ENCODE measurements at places on chromosomes 16 and 17. TPM values are rescaled to one million over a fixed set of nuclear protein-coding genes. Genes with fewer than 3 reads are reported as not detected.

DNA sequence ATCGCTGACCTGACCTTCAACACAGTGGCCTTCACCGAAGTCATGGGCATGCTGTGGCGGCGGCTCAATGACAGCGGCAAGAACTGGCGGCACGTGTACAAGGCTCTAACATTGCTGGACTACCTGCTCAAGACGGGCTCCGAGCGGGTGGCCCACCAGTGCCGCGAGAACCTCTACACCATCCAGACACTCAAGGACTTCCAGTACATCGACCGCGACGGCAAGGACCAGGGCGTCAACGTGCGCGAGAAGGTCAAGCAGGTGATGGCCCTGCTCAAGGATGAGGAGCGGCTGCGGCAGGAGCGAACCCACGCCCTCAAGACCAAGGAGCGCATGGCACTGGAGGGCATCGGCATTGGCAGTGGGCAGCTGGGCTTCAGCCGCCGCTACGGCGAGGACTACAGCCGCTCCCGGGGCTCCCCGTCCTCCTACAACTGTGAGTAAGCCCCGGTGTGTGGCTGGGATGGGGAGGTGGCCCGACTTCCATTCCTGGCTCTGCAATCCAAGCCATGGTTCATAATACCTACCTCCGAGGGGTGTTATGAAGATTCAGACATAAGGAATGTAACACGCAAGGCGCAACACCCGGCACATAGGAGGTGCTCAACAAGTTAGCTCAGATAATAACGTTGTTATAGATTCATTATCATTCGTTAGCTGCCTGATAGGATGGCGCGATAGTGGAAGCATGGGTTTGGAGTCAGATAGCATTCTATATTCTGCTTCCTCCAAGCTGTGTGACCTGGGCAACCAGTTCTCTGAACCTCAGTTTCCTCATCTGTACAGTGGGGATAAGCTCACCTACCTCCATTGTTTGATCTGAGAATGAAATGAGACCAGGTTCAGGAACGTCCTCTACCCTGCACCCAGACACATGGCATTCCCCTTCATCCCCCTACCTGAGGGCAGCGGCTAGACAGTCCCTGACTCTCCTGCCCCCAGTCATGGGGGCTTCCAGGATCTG, 4.4 kb downstream of the EPN3 start:
- peaks cover 4% of the 10 kb centered on the region for H3K36me3 ChIP-seq
- no peak overlapping the region for H3K27ac ChIP-seq
- DNase-seq = no peak

DNA sequence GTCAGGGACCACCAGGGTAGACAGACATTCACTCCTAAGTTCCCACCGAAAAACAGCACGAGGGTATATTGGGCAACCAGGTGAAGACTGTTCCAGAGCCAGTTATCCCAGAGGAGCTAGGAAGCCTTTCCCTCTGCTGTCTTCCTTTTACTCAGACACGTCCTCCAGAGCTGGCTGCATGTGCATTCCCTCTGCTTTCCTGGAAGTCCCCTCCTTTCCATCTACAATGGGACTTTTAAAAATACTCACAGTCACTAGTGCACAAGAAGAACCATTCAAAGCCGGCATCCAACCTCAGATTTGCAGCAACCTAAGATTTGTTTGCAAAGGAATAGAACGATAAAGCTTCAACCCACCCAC, 32.5 kb upstream of the CRISPLD2 start:
- no peak overlapping the region for H3K4me3 ChIP-seq
- no peak overlapping the region for H3K27ac ChIP-seq
- H3K36me3 ChIP-seq = no peaks in the 10 kb centered on the region
- peaks cover 19% of the 10 kb centered on the region for H3K4me1 ChIP-seq

GRCh38 chr16:578870-579405, 9.2 kb downstream of the PIGQ start:
- H3K4me3 ChIP-seq = no peak overlapping the region
- H3K36me3 ChIP-seq = no peaks in the 10 kb centered on the region
- peaks cover 2% of the 10 kb centered on the region for H3K27me3 ChIP-seq
- H3K27ac ChIP-seq = no peak overlapping the region
- peaks cover 3% of the 10 kb centered on the region for H3K4me1 ChIP-seq

DNA sequence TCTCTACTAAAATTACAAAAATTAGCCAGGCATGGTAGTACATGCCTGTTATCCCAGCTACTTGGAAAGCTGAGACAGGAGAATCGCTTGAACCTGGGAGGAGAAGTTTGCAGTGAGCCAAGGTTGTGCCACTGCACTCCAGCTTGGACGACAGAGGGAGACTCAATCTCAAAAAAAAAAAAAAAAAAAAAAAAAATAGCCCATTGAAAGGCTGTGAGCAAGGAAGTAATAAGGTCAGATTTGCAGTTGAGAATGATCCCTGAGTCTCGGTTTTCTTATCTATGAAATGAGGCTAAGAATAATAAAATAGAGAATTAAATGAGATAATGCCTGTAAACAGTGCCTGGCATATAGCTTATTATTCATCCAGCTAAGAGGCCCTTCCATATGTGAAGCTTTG, 1.3 kb upstream of the PDK2 start:
- H3K4me3 ChIP-seq = no peak overlapping the region
- H3K36me3 ChIP-seq = no peaks in the 10 kb centered on the region
- peaks cover 14% of the 10 kb centered on the region for H3K4me1 ChIP-seq
- H3K27ac ChIP-seq = no peak overlapping the region
- peaks cover 8% of the 10 kb centered on the region for H3K27me3 ChIP-seq

- H3K4me1 ChIP-seq = peaks cover 9% of the 10 kb centered on the region
- no peak for DNase-seq
- peaks cover 13% of the 10 kb centered on the region for H3K27me3 ChIP-seq
- no peak overlapping the region for H3K27ac ChIP-seq
- no peak overlapping the region for H3K4me3 ChIP-seq
These were observed 3.3 kb downstream of the LRRC46 start for GRCh38 chr17:47834756-47835155.

DNA sequence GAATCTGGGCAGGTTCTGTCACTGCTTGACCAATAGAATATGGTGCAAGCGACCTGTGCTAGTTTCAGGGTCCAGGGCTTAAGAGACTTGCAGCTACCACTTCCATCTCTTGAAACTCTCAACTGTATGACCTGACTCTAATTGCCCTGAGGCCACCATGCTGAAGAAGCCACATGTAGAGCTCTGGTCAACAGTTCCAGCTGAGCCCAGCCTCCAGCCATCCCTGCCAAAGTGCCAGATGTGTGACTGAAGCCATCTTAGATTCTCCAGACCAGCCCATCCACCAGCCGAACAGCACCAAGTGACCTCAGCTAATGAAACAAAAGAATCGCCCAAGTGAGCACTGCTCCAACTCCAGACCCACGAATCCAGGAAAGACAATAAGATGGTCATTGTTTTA, 3.4 kb upstream of the MT2A start:
- H3K36me3 ChIP-seq = no peaks in the 10 kb centered on the region
- peaks cover 19% of the 10 kb centered on the region for H3K27me3 ChIP-seq
- H3K27ac ChIP-seq = no peak overlapping the region
- H3K4me3 ChIP-seq = no peak overlapping the region
- H3K4me1 ChIP-seq = peaks cover 12% of the 10 kb centered on the region

DNA sequence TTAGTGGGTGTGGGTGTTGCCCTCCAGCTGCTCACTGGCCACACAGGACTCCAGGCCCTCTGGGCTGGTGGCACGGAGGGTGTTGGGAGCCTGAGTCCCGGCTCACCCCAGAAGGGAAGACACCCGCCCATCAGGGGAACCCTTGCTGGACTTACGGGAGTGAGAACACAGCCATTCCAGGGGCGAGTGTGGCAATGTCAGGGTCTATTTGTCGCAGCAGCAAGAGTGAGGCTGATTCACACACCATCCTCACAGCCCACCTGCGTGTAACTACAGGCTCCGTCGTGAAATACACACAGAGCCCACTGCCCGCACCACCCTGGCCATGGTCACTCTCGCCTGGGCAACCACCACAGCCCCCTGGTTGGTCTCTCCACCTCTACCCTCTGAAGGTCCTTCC, 17.8 kb upstream of the AATK start:
- H3K4me3 ChIP-seq = no peak overlapping the region
- DNase-seq = no peak
- H3K27ac ChIP-seq = no peak overlapping the region
- H3K27me3 ChIP-seq = peaks cover 4% of the 10 kb centered on the region

DNA sequence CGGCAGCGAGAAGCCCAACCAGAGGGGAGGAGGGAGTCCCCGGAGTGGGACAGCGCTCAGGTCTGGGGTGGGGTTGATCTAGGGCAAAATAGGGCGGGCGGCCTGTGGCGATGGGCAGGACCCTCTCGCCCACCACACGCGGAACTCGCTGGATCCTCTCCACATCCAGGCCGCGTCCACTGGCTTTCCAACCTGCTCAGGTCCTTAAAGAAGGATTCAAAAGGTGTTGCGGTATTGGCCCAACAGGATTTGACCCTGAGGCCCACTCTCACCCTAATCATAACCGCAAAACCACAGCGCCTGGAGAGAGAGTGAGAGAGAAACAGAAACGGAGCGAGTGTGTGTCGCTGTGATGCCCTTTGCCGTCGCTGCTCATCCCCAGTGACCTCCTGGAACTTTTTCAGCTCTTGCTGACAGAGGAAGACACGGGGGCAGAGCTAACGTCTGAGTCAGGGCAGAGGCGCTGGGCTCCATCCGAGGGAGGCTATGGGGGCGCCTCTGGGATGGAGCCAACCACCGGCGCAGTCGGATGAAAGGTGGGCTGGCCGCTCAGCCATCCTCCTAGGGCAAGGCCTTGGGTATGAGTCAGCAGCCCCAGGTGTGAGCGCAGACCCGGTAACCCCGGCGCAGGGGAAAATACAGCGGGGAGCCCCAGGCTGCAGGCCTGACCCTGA, 16.7 kb upstream of the OR1F1 start:
- peaks cover 2% of the 10 kb centered on the region for H3K4me1 ChIP-seq
- DNase-seq = no peak
- peak overlapping the region; percentile 79 for H3K4me3 ChIP-seq
- H3K27me3 ChIP-seq = peaks cover 23% of the 10 kb centered on the region

The CACNA1G gene
- 2.2 TPM for total RNA-seq

GRCh38 chr16:30893744-30894539, at the start of gene BCL7C:
Gene BCL7C, minus strand, starts transcription at chr16:30894077. Its CDS starts 133 bp downstream, at chr16:30893944.
- peak within 1 kb of the TSS; percentile 70 for H3K27ac ChIP-seq
- H3K4me3 ChIP-seq = peak within 1 kb of the TSS; percentile 87
- DNase-seq = peak; percentile 93
- peaks cover 16% of the 10 kb centered on the region for H3K4me1 ChIP-seq

DNA sequence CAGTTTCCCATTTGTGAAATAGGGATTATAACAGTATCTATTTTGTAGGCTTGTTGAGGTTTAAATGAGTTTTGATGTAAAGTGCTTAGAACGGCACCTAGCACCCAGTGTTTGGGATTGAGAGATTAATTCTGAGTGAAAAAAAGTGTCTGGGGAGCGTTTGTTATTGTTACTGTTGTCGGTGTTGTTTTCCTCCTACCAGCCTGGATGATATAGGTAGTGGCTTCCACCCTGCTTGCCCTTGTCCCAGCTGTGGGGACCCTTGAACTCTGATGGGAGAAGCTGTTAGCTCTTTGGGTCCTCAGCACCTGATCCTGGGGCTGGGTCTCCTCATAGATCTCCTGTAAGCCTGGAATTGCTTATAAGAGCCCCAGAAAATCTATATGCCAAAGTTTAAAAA, 4.9 kb downstream of the FMNL1 start:
- peaks cover 38% of the 10 kb centered on the region for H3K4me1 ChIP-seq
- no peak for DNase-seq
- no peaks in the 10 kb centered on the region for H3K36me3 ChIP-seq
- H3K27ac ChIP-seq = peak overlapping the region; percentile 20
- H3K4me3 ChIP-seq = no peak overlapping the region
- H3K27me3 ChIP-seq = peaks cover 13% of the 10 kb centered on the region

DNA sequence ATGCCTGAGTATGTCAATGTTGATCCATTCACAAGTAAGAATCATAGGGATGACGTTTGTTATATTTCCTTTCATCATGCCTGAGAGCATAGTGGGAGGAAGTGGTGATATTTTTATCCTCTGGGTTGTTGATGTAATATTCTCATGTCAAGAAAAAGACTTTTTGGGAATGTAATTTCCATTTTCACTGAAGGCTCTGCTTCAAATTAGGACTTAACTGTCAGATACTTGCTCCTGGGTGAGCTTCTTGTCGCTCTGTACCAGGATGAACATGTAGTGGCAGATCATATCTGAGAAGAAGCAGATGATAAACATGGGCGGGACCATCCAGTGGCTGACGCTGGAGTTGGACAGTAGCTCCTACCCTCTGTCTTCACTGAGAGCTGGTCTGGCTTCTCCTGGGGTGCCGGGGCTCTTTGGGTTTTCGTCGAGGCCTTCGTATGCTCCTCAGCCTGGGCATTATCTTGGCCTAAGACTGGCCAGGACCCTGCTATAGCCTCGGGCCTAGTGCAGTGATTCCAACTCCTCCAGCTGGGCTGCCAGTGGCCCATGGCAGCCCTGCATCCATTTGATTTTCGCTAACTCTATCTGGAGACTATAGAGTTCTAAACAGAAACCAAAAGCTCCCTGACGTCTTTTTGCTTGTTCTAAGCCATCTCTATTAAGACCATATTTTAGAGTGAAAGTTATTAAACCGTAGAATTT, 19.7 kb downstream of the CYB5B start:
- H3K4me3 ChIP-seq = no peak overlapping the region
- no peak for DNase-seq
- peaks cover 3% of the 10 kb centered on the region for H3K36me3 ChIP-seq
- H3K27ac ChIP-seq = peak overlapping the region; percentile 8
- no peaks in the 10 kb centered on the region for H3K27me3 ChIP-seq

GRCh38 chr16:30558789-30559377, 709 bp upstream of the ZNF764 start:
- peak overlapping the region; percentile 85 for H3K4me3 ChIP-seq
- H3K27ac ChIP-seq = peak overlapping the region; percentile 99
- DNase-seq = no peak
- H3K27me3 ChIP-seq = peaks cover 12% of the 10 kb centered on the region
- peaks cover 25% of the 10 kb centered on the region for H3K4me1 ChIP-seq

GRCh38 chr17:79667746-79668145, 56.9 kb upstream of the RBFOX3 start:
- H3K4me1 ChIP-seq = peaks cover 54% of the 10 kb centered on the region
- H3K4me3 ChIP-seq = peak overlapping the region; percentile 71
- no peak overlapping the region for H3K27ac ChIP-seq
- peaks cover 18% of the 10 kb centered on the region for H3K27me3 ChIP-seq
- peaks cover 6% of the 10 kb centered on the region for H3K36me3 ChIP-seq
- DNase-seq = no peak

The MYH2 gene
- total RNA-seq = not detected

The PITPNM3 gene
- total RNA-seq = 1.4 TPM

DNA sequence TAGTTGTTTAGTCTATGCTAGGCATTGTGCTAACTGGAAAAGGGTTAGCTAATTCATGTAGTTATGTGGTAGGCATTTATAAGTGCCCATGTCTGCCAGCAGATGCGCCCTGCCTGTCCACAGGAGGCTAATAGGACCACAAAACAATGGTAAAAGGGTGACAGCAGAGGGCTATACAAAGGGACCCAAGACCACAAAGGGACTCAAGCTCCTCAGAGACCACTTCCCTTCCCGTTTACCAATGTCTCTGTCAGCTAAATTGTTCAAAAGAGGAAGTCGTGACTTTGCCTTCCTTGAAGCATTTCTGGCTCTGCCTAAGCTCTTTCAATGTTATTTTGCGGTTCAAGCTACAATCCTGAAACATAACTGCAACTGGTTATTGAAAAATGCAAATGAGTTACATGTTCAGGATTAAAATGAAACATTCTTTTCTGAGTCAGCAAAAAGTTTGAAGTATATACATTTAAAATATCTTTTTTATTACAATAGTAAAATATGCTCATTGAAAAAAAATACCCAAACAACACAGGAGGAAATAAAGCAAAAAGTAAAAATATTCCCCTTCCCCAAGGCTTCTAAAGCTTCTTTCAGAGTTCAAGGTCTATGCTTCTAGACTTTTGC, 149.2 kb downstream of the MAF start:
- H3K4me1 ChIP-seq = peaks cover 2% of the 10 kb centered on the region
- DNase-seq = no peak
- no peaks in the 10 kb centered on the region for H3K27me3 ChIP-seq
- peaks cover 5% of the 10 kb centered on the region for H3K36me3 ChIP-seq

The SETD6 gene
- 25.9 TPM for total RNA-seq

Measured in glutamatergic neuron (in vitro differentiated cells).